ENCODE measurements at places on chromosomes 5 and 9.

DNA sequence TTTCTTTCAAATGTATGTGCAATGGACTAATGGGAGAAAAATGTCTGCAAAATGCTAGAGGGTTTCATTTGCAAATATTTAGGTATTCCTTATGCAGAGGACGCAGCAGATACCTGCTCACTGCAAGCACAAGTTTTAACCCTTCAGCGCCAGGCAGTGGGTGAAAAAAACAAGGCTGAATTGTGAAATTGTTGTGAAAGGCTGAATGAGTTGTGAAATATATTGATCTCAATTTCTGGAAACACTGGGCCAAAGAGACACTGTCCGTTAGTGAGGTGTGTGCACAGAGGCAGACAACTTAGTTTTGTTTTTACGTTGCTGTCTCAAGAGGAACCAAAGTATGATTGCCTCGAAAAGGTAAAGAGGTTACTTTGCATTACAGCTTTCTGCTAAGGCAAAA is 18.8 kb downstream of the FUBP3 start:
- DNase-seq = no peak

DNA sequence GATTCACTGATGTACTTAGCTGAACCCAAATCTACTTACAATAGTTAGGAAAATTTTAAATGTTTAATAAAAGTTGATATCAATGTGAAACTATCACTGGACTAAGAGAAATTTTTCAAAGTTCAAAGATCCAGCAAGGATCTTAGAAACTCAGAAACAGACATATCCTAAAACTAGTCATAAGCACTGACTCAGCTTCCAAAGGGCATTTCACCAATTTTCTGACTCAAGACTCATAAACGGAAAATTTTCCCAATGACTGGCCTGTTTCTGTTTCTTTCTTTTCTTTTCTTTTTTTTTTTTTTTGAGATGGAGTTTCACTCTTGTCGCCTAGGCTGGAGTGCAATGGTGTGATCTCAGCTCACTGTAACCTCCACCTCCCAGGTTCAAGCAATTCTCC is 66.6 kb downstream of the CDC14B start:
- no peak for DNase-seq

GRCh38 chr5:53201746-53202145 is 92.2 kb upstream of the MOCS2 start:
- DNase-seq = no peak

DNA sequence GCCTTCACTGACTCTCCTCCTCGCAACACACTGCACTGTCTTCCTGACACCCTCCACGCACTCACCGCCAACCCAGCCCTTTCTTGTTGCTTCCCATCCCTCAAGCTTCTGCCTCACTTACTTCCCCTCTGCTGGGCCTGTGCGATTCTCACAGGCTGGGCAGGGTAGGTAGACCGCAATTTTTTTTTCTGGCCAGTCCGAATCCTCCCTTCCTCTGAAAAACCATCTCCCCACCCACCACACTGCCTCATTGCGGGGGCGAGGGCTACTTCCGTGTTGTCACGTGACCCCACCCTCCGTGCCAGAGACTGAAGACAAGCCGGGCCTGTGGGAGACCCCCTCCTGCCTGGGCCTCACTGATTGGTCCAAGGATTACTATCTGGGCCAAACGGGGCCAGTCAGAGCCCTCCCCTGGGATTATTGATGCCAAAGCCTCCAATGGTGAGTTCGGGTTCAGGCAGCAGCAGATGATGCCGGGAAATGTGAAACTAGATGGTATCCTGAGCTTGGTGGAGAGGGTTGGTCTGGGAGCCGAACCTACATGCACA is 73.1 kb downstream of the STK10 start:
- DNase-seq = peak; percentile 92

DNA sequence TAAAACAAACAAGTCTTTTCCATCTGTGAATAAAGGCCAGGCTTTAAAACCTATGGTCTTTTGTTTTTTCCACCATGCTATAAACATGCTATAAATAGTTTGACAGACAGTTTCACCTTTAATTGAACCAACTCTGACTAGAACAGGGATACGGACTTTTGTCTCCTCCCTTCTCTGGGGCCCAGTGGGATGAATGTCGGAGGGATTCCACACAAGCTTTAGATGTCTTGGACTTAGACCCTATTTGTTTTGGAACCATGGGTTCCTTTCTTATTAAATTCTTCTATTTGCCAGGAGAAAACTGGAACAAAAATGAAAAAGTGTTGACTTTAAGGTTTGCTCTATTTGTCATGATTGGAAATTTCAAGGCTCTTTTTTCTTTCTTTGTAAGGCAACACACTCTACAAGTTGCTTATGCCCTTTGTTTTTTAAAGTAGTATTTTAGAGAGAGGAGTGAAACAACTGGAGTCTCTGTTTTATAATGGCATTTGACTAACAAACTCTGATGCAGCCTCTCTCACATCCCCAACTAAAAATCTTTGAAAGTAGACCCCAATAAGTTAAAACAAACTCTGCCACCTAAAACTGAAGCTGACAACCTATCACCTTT is 145.3 kb downstream of the MLLT3 start:
- DNase-seq = no peak

DNA sequence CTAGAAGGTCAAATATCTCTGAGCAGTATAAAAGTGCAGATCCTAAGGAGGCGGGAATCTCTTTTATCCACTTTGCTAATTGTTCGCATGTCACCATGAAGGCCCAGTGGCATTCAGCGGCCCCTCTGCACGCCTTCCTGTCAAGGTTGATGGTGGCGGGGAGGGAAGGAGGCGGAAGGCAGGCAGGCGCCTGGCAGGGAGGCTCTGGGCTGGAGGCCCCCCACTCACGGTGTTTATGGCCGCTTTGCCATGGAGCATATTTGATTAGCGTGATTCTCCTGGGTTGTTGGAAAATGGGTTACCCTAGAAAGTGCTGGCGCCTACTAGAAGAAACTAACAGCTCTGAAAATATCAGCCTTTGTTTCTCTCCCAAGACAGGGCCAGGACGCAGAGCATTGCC is 209.6 kb downstream of the FSTL4 start:
- DNase-seq = no peak

GRCh38 chr5:39231705-39232525 is 12.6 kb upstream of the FYB1 start:
- DNase-seq = no peak

DNA sequence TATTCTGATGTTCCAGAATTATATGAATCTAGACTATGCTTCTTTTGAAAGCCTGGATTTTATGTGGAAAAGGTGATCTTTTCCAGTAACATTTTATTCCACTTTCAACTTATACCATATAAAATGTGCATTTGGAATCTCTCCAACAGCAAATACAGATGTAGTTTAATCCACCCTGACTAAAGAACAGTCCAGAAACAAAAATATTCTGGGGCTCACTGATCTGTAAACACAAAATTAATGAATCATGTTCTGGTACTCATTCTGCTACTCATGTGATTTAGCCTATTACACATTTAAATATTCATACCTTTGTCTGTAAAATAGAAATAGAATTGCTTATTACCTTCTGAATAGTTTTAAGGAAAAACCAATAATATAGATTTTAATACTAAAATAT is 125.8 kb downstream of the ARRDC3 start:
- no peak for DNase-seq

GRCh38 chr5:141084487-141084989 is 9.9 kb upstream of the PCDHB2 start:
- peak; percentile 48 for DNase-seq

- DNase-seq = no peak
Measured at GRCh38 chr9:137167747-137168572, 1.9 kb downstream of the LRRC26 start.

- DNase-seq = no peak
Measured at GRCh38 chr5:73818357-73818756, 192.4 kb downstream of the ARHGEF28 start.

DNA sequence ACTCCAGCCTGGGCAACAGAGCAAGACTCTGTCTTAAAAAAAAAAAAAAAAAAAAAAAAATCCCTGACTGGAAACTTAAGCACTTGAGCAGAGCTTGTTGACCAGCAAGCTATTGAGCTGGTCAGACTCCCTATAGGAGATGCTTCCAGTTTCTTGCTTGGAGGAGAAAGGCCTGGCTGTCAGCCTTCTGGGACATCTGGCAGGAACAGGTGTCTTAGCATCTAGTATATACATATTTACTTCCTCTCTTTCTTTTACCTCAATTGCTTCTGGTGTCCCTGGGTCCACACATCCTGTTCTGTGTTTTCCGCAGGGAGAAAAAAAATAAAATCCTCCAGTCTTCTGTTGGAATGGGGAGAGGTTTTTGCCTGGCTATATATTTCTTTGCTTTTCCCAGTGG is 60.1 kb downstream of the PRKACG start:
- DNase-seq = no peak

GRCh38 chr9:87944682-87945081 is 26.9 kb downstream of the SPATA31C1 start:
- DNase-seq = no peak

DNA sequence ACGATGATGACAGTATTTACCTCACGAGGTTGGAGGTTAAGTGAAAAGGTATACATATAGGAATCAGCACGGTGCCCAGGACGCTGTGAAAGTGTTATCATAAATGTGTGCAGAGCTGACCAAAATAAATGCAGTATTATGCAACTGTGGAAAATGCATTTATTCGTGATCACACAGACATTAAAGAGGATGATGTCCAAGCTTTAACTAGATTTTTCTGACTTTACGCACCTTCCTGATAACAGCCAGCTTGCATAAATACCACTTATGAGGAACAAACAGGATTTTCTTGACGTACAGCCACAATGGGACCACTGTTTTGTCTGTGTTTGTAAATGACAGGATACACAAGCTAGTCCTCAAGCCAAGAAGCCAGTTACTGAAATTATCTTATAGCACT is 71.4 kb upstream of the ATP10B start:
- no peak for DNase-seq

All from activated T-cell treated with anti-CD3 and anti-CD28 coated beads, Interleukin-2, amount 50 U/mL, for 48 hours (primary cell).